ENCODE measurements at places on chromosomes 3 and 15.

DNA sequence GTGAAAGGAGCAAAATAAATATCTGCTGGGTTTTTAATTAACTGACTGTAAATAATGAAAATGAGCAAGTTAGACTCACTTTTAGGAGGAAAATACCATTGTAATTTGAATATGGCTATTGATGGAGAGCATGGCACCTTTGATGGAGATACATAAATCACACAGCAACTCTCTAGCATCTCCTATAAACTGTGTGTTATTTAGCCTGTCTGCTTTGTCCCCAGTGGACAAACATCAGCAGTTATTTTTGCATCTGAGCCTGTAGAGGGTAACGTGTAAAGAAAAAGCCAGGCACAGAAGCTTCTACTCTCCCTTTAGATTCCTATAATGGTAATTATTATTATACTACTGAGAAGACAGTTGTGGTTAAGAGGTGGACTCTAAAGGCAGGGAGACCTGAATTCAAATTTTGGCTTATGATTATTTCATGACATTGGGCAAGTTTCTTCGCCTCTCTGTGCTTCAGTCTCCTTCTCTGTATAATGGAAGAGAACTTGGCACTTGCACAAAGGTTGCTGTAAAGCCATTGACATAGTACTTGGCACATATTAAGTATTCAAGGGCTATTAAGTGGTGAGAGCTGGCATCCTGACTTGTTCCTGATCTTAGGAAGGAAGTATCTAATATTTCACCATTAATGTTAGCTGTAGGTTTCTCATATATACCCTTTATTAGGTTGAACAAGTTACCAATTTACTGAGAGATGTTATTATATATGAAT lies 289.5 kb upstream of the TRIM42 start:
- no peak for DNase-seq

DNA sequence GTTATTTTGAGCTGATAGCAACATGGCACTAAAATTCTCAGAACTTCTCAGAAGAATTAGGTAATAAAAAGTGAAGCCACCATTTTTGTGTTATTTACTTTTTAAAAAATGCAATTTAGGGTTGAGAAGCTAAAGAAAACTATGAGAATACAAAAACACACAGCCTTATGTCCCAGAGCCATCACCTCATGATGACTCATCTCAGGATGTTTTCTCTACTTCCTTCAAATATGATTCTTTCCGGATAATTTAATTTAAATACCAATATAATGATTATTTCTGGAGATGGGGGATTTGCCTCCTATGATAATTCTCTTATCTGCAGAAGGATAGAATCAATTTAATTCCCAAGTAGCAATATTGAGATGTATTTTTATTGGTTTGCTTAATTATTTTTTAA lies 105.6 kb upstream of the BFSP2 start:
- no peak for DNase-seq

DNA sequence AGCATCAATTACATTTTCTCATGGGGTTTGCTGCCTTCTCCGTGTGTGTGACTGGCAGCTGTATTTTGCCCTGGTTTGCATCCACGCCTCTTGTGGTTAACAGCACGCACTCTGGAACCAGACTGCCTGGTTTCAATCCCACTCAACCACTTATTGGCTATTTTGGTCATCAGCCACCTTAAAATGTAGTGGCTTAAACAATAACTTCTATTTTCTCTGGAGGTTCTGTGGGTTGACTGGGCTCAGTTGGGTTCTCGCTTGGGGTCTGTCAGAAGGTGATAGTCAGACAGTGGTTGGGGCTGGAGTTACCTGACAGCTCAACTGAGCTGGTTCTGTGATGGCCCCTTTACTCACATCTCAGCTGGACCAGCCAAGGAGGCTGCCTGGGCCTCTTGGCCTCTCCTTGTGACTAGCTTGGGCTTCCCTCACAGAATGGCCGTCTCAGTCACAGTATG lies 36.8 kb downstream of the EHD4 start:
- no peak for DNase-seq

- DNase-seq = no peak
These were observed 151.4 kb downstream of the SNRPN start for GRCh38 chr15:25106209-25106608.

- no peak for DNase-seq
These were observed 36.0 kb upstream of the TIMP4 start for GRCh38 chr3:12194669-12195161.

GRCh38 chr3:20197775-20198174 lies 11.8 kb upstream of the SGO1 start:
- no peak for DNase-seq

GRCh38 chr15:94478763-94479162 lies 247.4 kb downstream of the MCTP2 start:
- no peak for DNase-seq

GRCh38 chr3:123380261-123380660 lies 68.6 kb downstream of the ADCY5 start:
- DNase-seq = no peak

DNA sequence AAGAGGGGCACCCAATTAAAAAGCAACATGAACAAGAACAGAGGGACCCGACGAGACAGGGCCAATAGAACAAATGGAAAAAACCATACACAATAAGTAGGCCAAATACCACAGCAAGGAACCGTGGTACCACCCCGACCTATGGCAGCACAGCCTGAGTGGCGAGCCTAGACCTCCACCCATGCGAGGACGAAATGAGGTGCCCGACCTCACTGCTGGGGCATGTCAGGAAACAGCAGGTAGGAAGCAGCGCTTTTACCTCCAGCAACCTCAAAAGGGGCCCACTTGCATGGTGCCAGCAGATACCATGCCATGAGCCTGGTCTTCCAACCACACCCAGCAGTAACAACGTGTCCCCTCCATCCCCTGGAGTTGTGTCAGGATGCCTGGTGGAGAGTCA lies 77.9 kb downstream of the PCSK6 start:
- DNase-seq = no peak
